ENCODE measurements at places on chromosomes 12 and 14. TPM values are rescaled to one million over a fixed set of nuclear protein-coding genes. Genes with fewer than 3 reads are reported as not detected.

ACTR10 gene
- 46.3 TPM for total RNA-seq

OR6C2 gene
- not detected for total RNA-seq

PIANP gene
- not detected for total RNA-seq

TMEM121 gene
- 4.6 TPM for total RNA-seq

ERP27 gene
- 11.3 TPM for total RNA-seq

KLRG1 gene
- total RNA-seq = 4.4 TPM

KRT83 gene
- not detected for total RNA-seq

TAS2R50 gene
- total RNA-seq = 0.60 TPM

SIX1 gene
- total RNA-seq = not detected

TSHR gene
- 1.0 TPM for total RNA-seq

RPGRIP1 gene
- not detected for total RNA-seq

GSG1 gene
- not detected for total RNA-seq

NR1H4 gene
- total RNA-seq = not detected

XRCC3 gene
- total RNA-seq = 37.4 TPM

C14orf132 gene
- 1.5 TPM for total RNA-seq

ZFHX2 gene
- total RNA-seq = 1.1 TPM

MIP gene
- not detected for total RNA-seq

Measured in activated CD4-positive, alpha-beta T cell treated with anti-CD3 and anti-CD28 coated beads, Interleukin-2, amount 10 ng/mL, durations not matched to agents 7 days and 5 days (primary cell).